ENCODE measurements at places on chromosomes 7 and 10. TPM values are rescaled to one million over a fixed set of nuclear protein-coding genes. Genes with fewer than 3 reads are reported as not detected.

GRCh38 chr7:74143383-74143782 is 30.8 kb upstream of the EIF4H start:
- peaks cover 5% of the 10 kb centered on the region for H3K4me1 ChIP-seq
- H3K36me3 ChIP-seq: no peaks in the 10 kb centered on the region
- peak; percentile 17 for DNase-seq

DNA sequence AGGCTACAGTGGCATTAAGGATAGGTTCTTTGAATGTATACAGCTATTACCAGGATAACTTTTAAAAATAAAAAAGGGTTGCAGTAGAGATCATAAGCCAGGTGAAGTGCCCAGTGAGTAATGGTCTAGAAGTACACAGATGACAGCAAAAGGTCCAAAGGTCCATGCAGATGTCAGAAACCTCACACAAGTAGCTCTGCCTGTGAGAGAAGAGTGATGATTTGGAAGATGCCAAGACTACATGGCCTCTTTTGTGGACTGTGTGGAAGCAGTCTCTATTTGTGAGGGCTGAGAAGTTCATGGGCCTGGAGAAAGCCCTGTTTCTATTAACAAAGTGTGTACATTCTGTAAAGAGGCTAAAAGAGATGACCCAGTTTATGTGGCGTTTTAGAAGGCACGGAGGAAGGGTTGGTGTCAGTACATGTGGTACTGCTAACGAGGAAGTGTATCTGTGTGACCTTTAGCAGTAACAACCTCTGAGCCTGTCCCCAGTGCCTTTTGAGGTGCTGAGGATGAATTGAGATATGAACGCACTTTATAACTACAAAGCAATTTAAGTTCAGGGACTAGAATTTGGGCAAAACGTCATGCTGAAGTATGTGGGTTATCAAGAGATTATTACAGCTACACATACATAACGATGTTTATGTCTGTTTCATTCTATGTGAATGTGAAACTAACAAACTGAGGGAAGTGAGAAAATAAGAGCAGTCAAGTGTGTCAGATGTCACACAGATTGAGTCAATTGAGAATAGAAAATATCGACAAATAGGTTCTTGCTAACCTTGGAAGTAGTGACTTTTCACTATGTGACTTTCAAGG is 7.6 kb downstream of the CYCS start:
- DNase-seq: no peak
- H3K4me1 ChIP-seq: no peaks in the 10 kb centered on the region
- H3K27me3 ChIP-seq: no peaks in the 10 kb centered on the region
- H3K36me3 ChIP-seq: peaks cover 10% of the 10 kb centered on the region
- no peak overlapping the region for H3K4me3 ChIP-seq

GRCh38 chr10:117664288-117664687 is 121.7 kb downstream of the EMX2 start:
- no peaks in the 10 kb centered on the region for H3K27me3 ChIP-seq
- H3K4me1 ChIP-seq: no peaks in the 10 kb centered on the region

DNA sequence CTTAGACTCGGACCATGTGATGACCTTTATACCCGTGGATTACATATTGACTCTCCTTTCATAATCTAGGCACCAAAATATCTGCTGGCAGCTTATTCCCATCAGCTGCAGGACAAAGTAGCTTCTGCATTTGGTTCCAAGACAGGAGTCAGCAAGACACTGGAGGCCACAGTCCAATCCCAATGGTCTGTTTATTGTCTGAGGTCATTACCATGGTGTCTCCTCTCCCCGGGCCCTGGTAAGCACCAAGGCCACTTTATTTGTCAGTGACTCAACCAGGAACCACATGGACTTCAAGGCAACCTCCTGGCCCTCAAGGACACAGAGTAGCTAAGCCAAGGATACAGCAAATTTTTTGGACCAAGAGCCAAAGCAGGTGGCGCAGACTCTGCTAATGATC is 36.1 kb downstream of the KCNMA1 start:
- H3K36me3 ChIP-seq: no peaks in the 10 kb centered on the region
- no peaks in the 10 kb centered on the region for H3K4me1 ChIP-seq
- H3K27ac ChIP-seq: no peak overlapping the region
- no peak overlapping the region for H3K4me3 ChIP-seq
- DNase-seq: no peak

GRCh38 chr7:97513326-97513725 is 218.6 kb upstream of the TAC1 start:
- H3K4me3 ChIP-seq: no peak overlapping the region
- H3K36me3 ChIP-seq: no peaks in the 10 kb centered on the region
- H3K4me1 ChIP-seq: no peaks in the 10 kb centered on the region
- no peak for DNase-seq

DNA sequence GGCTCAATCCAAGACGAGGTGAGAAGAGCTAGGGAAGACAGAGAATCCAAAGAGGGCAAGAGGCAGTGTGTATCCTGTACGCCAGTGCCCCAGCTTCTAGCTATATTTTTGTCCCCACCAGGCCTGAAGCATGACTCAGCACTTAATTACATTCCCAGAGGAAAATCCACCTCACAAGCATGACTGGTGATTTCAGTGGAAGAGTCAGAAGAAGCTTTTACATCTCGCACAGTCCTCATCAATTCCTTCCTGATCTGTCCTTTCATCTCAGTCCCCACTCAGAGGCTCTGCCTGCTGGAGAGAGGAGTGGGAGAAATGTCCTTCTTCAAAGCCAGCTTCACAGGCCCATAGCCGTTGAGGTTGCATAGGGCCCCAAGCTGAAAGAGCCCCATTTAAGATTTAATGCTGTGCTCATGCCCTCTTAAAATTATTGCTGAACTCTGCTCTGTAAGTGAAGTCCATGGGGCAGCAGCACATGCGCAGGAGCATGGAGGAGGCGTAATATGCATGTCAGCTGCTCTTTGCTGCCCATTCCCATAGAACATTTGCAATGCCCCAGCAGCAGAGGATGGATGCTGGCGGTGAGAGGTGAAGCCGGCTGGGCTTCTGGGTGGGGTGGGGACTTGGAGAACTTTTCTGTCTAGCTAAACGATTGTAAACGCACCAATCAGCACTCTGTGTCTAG is 39.0 kb upstream of the AOAH start:
- H3K27me3 ChIP-seq: no peaks in the 10 kb centered on the region
- H3K4me3 ChIP-seq: no peak overlapping the region
- H3K36me3 ChIP-seq: no peaks in the 10 kb centered on the region
- no peak overlapping the region for H3K27ac ChIP-seq
- no peak for DNase-seq
- H3K4me1 ChIP-seq: no peaks in the 10 kb centered on the region

DNA sequence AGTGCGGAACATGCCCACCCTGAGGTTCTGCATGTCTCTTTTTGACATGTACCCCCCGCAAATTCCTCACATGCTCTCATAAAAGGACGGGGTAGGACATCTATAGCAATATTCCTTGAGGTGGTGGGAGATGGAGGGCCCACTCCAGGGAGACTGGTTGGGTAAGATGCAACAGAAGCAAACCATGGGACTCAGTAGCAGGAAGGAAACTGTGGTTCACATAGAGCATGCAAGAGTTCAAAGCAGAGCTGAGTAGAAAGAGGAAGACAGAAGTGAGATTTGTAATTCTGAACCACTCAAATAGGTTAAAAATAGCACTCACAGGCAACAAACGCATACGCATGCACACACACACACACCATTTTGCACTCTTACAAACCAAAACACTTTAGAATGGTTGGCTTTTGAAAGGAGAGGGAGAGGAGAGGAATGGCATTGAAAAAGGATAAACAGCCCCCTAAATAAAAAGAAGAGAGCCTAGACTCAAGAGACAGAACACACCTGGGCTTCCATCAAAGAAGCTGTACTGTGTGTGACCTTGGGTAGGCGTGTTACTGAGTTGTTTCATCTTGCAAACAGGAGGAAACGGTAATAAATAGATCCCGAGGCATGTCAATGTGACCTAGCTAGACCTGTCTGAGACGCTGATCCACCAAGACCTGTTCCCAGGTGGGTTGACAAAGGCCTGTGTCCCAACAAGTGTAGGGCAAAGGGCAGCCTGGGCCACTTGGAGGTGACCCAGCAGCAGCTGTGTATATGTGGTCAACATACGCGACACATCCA is 77.6 kb upstream of the LRRC4 start:
- H3K36me3 ChIP-seq: no peaks in the 10 kb centered on the region
- peaks cover 10% of the 10 kb centered on the region for H3K27me3 ChIP-seq
- DNase-seq: no peak
- H3K27ac ChIP-seq: no peak overlapping the region
- H3K4me1 ChIP-seq: peaks cover under 1% of the 10 kb centered on the region

- H3K4me1 ChIP-seq: peaks cover 19% of the 10 kb centered on the region
- H3K27ac ChIP-seq: no peak overlapping the region
- peak; percentile 78 for DNase-seq
- no peaks in the 10 kb centered on the region for H3K27me3 ChIP-seq
Observed at GRCh38 chr7:143504937-143505297, 27.2 kb downstream of the TAS2R41 start.

- peak overlapping the region; percentile 70 for H3K27ac ChIP-seq
- H3K36me3 ChIP-seq: no peaks in the 10 kb centered on the region
- H3K4me1 ChIP-seq: peaks cover 41% of the 10 kb centered on the region
Observed at GRCh38 chr10:61901829-61902444, 438 bp downstream of the ARID5B start.

The CPVL gene
- polyA plus RNA-seq: 0.14 TPM

The AMPH gene
- 4.8 TPM for polyA plus RNA-seq

The ADAM8 gene
- polyA plus RNA-seq: 0.49 TPM

The NUTM2E gene
- polyA plus RNA-seq: 0.04 TPM

The PRRT4 gene
- 0.03 TPM for polyA plus RNA-seq

The CYP17A1 gene
- not detected for polyA plus RNA-seq

The MYH16 gene
- polyA plus RNA-seq: 0.01 TPM
